Cardiac fibroblast (primary cell): ENCODE measurements at places on chromosomes 7 and 10.

GRCh38 chr7:2461268-2462026 lies 14.8 kb downstream of the GRIFIN start:
- DNase-seq: no peak

DNA sequence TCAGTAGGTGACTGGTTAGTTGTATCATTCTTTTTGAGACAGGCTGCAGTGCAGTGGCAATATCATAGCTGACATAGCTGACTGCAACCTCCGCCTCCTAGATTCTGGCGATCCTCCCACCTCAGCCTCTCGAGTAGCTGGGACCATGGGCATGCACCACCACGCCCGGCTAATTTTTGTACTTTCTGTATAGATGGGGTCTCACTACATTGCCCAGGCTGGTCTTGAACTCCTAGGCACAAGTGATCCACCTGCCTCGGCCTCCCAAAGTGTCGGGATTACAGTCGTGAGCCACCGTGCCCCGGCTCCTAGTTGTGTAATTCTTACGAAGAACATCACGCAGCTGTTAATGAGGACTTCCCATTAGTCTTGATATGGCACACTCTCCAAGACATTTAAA lies 123.4 kb upstream of the VKORC1L1 start:
- no peak for DNase-seq

GRCh38 chr10:22557321-22557720 lies 157.1 kb downstream of the PIP4K2A start:
- DNase-seq: no peak

- no peak for DNase-seq
These were observed 867.1 kb upstream of the PHF14 start for GRCh38 chr7:10106609-10107008.

GRCh38 chr10:17802976-17803375 lies 6.2 kb upstream of the MRC1 start:
- peak; percentile 62 for DNase-seq

DNA sequence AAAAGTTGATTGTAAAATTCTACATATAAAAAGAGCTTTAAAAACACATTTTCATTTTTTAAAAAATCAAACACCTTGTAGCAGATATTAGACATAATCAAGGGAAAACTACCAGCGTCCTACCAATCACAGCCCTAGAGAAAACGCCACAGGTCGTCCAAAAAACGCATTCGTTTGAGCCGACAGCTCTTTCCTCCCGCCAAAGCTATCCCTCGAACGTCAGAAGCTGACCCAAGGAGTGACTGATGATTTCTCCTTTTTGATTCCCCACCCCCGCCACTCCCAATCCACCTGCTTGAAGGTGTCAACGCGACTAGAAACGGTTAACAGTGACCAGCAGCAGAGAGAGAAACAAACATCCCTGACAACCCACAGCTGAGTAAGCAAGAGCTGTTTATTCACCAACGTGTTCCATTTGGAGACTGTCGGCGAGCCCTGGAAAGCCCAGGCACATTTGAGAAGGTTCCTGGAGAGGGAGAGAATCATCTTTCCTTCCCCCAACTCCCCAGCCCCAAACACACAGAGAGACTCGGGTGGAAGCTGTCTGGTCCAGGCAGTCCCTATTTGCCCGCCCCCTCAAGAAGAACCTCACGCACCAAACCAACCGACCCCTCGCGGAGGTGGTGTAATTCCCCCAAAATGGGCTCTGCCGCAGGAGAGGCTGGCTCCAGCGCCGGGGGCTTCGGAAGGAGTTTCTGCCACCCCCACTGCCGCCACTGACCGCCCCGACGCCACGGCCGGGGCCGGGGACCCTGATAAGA lies 622 bp downstream of the CPEB3 start:
- peak; percentile 51 for DNase-seq

DNA sequence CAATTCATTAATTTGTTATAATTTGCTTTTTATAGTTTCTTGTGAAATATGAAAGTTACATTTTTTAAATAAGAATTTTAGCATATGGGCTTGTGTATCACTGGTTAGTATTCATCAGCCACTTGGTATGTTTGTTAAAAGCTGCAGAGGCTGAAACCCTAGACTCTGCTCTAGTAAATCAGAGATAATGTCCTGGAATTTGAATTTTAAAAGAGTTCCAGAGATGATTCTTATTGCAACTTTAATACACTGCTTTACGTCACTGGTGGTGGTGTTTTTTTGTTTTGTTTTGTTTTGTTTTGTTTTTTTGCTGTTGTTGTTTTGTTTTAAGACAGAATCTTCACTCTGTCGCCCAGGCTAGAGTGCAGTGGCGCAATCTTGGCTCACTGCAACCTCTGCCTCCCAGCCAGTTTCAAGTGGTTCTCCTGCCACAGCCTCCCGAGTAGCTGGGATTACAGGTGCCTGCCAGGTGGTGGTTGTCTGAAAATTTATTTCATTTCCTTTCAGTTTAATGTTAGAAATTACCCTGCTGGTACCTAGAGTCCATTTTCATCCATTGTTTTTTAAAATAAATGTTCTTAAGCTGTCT lies 43.8 kb downstream of the PTPN12 start:
- DNase-seq: peak; percentile 38

DNA sequence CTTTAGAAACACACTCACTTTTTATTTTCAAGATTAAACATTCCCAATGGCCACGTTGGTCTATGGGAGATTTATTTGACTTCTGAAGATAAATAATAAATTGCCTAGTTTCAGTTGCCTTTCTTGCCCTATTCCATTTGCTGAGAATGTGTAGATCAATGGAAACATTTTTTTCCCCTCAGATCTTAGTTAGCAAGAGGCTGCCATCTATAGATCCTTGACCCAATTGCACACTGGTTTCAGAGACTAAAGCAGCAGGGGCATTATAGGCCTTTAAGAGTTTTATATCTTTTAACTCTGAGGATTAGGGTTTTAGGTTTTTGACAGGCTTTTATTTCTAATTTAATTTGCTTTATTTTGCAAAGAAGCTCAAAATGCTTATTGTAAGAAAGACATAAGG lies 163.2 kb upstream of the GPR26 start:
- DNase-seq: no peak

GRCh38 chr7:151405056-151405455 lies 4.8 kb downstream of the WDR86 start:
- DNase-seq: no peak

DNA sequence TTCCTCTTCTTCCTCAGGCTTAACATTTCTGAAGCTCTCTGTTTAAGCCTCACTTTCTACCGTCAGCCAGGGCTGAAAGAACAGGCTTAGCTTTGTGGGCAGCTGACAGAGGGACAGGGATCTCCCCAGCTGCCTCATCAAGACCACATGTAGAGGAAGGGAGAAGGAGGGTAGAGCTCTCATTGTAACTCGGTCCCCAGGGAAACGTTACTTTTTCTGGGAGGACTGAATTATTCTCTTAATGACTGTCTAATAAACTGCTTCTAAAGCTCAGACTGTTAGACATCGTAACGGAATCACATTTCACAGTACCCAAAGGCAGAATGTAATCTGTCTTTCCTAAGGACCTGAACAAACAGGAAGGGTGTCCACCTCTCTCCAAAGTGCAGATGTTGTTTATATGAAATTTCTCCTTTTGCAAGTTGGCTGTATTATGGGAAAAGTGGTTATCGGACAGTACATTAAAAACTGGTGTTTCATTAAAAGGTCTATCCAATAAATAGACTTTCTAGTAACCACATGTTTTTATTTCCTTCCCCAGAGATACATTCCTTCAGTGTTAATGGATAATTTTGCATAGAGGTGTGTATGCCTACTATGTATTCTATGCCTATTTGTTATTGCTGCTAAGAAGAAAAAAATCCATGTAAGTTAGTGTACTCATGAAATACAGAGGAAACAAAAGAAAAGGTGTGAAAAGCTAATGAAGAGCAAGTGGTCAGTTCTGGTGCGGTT lies 144.2 kb downstream of the CTTNBP2 start:
- DNase-seq: no peak

DNA sequence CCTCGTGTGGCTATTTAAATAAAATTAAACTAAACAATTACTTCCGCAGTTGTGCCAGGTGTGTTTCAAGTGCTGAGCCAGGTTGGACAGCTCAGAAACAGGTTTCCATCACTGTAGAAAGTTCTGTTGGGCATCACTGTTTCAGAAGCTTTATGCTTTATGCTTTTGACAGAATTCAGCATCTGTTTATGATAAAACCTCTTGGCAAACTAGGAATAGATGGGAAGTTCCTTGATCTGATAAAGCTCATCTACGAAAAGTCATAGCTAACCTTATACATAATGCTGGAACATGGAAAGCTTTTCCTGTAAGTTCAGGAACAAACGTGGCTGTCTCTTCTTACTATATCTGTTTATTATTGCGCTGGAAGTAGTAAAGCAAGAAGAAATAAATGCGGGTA lies 143.4 kb downstream of the DOCK1 start:
- DNase-seq: no peak

GRCh38 chr7:140197218-140197890 lies 20.6 kb upstream of the KDM7A start:
- DNase-seq: no peak

- DNase-seq: no peak
These were observed 35.9 kb upstream of the SEMA3A start for GRCh38 chr7:84230491-84230890.

DNA sequence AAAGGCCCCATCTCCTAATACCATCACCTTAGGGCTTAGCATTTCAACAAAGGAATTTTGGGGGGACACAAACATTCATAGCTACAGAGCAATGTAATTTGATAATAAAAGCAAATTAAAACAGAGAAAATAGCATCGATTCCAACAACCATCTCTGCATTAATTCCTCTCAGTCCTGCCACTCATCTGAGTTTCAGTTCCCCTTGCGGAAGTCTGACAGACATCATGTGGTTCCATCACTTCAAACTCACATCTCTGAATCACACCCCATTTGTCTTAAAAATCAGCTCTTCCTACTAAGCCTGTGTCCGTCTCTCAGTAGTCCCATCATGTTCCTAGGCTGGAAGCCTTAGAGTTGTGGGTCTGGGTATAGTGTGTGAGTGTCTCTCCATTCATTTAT lies 3.6 kb downstream of the ADCK2 start:
- no peak for DNase-seq

GRCh38 chr7:6655636-6656385 lies 18.7 kb downstream of the ZNF316 start:
- DNase-seq: no peak

GRCh38 chr7:137625197-137625596 lies 221.6 kb downstream of the DGKI start:
- peak; percentile 54 for DNase-seq

DNA sequence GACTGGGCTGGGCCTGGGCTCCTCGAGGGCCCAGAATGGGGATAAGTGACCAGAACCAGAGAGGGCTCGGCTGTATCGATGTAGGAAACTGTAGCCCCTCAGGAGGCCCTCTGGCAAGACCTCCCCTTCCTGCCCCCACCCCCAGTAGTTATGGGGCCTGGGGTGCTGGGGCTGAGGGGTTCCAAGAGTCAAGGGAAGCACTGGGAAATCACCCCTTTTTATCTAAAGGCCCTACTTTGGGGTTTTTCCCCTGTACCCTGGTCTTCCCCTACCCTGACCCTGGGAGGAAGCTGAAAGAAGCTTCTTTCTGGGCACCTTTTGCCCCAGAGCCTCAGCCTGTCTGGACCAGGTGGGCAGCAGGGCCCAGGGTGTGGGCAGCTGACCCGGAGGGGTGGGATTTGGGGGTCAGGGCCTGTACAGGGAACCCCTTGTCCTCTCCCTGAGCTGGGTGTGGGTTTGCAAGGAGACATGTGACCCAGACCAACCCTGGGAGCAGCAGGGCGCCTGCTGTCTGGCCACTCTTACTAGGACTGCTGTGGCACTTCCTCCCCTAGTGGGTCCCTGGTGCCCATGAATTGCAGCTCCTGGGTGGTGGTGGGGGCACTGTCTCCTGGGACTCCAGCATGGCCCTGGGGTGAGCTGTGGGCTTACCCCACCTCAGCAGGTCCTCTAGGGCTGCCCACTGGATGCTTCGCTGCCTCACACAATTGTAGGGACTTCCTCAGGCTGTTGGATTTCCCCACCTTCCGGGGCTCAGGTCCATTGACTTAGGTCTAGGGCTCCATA lies 1.5 kb downstream of the IRF5 start:
- DNase-seq: no peak

GRCh38 chr7:98213296-98213887 lies 2.2 kb downstream of the BHLHA15 start:
- no peak for DNase-seq

- DNase-seq: no peak
These were observed 45.1 kb upstream of the KCTD7 start for GRCh38 chr7:66583490-66584110.

GRCh38 chr10:104067525-104067924 lies 18.2 kb downstream of the COL17A1 start:
- no peak for DNase-seq

GRCh38 chr7:99290980-99291607 lies 18.5 kb downstream of the MYH16 start:
- peak; percentile 30 for DNase-seq

DNA sequence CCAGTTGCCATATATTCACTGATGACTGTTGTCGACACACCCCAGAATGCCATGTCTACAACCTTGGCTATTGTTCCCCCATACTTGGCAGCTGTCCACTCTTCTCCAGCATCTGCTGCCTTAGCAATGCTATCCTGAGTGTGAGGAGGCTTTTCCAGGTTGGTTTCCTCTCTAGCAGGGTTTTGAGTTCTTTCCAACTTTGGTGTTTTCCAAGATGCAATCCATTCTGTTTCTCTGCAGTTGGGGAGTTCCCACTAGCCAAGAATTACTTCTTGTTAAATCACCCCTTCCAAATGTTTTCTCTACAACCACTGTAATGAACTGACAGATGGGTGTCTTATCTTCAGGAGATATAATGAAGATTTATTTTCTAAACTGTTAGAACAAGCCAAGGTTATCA lies 617.4 kb downstream of the CCSER2 start:
- DNase-seq: no peak

DNA sequence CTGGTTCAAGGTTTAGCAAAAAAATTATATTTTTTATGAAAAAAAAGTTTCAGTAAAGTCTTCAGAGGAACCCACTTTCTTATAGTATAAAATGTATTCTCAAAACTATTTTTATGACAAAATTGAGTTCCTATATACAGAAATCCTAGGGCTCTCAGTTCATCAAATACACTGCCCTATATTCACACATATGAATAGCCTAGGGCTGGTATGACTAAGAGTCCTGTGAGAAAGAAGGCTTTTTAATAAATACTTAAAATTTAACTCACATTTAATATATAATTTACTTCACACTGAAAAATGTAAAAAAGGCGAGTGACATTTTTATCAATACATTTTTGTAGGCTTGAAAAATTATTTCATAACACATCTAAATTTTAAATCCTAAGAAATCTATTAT lies 16.6 kb downstream of the CHCHD3 start:
- DNase-seq: no peak

GRCh38 chr10:118790058-118790457 lies 35.3 kb upstream of the CACUL1 start:
- no peak for DNase-seq
